NCI-H524 treated with DMSO at 0.1 percent for 48 hours (cell line): ENCODE measurements at places on chromosomes 2 and 18.

DNA sequence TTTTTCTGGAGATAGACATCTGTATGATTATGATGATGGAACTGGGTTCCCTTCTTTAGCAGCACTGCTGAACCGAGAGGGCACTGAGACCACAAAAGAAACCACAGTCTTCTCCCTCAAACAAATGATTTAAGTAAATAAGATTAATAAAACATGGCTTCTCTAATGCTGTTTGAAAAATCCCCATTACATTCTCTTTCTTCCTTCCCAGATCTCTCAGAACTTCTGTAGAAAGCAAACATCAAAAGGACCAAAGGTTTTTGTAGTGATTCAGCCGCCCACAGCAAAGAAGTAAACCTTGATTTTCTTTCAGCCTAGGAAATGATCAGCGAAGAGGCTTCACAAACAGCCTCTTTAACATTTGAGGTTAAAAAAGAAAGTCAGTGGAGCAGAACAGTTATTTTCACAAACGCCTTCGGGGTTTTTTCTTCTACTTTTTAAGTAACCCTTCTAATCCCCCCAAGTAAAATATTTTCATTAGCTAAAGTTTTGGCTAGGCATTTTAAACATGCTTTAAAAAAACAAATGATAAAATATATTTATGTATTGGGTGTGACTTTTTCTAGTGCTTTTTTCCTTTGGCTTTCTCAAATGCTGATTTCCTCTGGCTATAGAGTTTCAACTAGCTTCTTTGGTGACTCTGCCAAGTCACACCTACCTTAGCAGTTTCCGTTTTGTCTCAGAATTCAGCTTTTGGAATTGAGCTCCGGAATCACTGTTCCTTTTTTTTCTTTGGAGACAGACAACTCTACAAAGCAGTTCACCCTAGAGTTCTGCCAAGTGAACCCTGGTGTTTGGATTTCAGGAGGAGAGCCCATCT, 89.6 kb downstream of the UPP2 start:
- DNase-seq = no peak

DNA sequence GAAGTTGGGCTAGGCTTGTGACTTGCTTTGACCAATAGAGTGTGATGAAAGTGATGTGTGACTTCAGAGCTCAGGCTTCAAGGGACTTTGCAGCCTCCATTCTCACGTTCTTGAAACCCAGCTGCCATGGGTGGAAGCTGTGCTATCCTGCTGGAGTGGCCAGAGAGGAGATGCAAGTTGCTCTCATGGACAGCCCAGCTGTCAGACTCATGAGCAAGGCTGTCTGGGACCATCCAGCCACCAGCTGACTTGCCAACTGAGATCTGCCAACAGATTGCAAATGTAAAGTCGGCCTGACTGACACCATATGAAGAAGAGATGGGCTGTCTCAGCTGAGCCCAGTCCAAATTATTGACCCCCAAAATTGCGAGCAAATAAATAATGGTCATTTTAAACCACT, 226.4 kb upstream of the CXCR4 start:
- DNase-seq = no peak

DNA sequence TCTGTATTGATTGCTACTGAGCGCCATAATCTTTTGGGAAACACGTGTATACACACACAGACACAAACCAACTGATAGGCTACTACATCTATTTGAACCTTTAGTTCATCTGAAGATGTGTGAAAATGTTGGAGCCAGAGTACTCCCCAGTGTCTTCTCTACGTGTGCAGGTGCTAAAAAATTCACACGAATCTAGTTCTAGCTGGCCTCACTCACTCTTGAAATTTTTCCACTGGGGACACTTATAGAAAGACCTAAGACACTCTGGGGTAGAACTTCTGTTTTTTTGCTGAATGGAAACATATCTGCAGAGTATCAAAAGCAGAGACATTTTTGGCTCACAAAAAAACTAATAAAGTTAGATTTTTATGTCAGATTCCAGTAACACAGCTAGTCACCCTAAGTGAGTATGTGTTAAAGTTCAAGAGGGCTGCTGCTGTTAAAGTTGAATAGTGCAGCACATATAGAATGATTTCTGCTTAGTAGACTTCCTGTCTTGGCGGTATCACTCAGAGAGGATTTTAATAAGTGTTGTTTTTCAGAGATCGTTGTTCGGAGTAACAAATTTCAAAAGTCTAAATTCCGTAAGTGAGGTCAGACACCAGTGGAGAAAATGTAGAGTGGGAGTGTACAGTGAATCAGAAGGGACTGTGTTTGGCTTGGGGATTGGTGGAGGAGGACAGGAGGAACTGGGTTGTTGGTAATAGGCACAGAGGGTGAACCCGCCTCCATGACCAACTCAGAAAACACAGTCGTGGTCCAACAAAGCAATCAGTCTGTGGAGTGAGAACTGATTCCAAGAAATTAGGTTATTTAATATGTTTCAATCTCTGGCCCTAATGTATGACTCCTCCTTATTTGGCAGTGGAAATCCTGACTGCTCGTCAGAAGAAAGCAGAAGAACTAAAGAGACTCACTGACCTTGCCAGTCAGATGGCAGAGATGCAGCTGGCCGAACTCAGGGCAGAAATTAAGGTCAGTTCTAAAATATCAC, 43.1 kb downstream of the KCTD18 start:
- no peak for DNase-seq

DNA sequence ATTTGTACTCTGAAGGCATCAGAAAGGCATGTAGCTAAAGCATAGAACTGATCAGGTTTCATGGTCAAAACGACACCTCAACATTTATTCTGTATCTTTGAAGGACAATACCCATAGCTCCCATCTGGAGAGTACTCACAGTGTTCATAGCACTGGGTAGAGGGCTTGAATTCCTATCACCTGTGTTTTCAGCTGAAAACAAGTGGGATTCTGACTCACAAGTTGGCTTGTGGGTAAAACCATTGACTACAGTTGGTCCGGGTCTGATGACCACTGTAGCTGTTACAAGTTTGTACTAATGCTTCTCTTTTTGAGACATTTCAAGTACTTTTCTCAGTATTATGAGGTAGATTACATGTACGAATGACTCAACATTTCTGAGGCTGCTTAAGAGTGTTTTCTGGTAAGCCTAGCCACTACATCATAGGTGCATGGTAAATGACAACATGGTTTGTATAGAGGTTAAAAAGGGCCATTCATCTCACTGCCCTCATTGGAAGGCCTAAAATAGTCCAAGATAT, 68.6 kb upstream of the PELI1 start:
- DNase-seq = no peak

- no peak for DNase-seq
These were observed 11.1 kb downstream of the HADHB start for GRCh38 chr2:26255759-26256384.

GRCh38 chr2:112821682-112822081, 14.9 kb downstream of the IL1B start:
- DNase-seq = no peak

DNA sequence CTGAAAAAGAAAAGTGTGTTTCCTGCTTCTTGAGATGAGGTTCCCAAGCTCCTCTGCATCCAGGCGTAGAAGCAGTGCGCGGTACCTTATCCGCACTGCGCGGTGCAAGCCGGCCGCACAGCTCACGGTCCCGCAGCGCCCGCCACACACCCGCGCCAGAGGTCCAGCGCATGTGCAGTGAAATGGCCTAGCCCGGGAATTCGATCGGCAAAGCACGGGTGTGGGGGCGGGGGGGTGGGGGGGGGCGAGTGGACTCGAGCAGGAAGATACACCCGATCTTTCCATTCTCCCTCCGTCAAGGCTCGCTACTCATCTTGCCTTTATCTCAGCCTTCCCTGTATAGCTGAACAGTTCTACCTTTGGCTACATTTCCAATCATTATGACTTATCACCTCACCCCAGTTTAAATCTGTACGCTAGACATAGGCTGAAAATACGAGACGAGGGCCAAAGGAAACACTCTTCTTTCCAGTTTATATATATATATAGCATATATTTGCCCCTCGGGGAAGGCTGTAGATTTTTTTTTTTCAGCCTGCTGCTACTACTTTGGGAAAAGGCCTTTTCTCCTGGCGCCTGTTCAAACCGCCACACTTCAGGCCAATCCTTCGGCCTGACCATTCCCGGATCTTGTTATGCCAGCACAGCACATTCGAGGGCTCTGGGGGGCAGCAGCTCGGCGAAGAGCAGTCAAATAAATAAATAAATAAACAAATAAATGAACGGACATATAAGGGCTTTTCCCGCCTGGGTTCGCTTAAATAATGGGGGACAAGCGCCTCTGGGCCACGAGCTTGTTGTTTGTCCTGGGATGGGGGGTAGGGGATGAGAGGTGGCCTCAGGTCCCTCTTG, 10.4 kb downstream of the HOXD8 start:
- no peak for DNase-seq

DNA sequence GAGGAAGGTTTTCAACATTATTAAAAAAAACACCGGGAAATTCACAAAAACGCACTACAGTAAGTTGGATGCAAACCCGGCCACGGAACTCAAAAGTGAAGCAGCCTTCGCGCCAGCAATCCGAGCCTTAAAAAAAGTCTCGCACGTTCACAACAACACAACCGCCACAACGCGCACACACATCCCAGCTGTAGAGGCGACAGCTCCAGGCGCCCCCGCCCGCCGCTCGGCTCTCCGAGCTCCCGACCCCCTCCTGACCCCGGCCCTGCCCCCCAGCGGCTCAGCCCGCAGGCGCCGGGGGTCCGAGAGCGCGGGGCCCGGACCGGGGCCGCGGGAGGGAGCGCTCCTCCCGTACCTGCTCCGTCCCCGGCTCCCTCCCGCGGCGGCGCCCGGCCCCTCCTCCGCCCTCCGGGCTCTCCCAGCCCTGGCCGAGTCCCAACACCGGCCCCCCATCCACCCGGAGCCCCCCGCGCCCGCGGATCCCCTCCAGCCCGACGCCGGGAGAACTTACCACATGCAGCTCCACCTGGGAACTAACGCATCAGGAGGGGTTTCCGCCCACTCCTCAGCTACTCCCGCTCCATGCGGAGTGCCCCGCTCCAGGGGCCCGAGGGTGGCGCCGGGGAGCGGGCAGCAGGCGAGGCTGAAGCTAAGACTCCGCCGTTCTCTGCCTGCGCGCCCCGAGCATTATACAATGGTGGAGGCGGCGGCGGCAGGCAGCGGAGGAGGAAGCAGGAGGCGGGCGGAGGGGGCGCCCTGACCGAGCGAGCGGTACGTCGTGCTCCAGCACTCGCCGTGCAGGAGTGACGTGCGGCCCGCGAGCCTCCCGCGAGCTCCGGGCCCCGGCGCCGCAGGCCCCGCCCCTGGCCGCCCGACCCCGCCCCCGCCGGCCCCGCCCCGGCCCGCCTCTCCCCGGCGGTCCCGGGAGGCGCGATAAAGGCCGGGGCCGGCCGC, at the start of gene SERTAD2:
SERTAD2 (minus strand) TSS at position 805 of the 954 bp plus-strand sequence. CDS start 17,042 bp downstream, outside the sequence.
- no peak for DNase-seq

DNA sequence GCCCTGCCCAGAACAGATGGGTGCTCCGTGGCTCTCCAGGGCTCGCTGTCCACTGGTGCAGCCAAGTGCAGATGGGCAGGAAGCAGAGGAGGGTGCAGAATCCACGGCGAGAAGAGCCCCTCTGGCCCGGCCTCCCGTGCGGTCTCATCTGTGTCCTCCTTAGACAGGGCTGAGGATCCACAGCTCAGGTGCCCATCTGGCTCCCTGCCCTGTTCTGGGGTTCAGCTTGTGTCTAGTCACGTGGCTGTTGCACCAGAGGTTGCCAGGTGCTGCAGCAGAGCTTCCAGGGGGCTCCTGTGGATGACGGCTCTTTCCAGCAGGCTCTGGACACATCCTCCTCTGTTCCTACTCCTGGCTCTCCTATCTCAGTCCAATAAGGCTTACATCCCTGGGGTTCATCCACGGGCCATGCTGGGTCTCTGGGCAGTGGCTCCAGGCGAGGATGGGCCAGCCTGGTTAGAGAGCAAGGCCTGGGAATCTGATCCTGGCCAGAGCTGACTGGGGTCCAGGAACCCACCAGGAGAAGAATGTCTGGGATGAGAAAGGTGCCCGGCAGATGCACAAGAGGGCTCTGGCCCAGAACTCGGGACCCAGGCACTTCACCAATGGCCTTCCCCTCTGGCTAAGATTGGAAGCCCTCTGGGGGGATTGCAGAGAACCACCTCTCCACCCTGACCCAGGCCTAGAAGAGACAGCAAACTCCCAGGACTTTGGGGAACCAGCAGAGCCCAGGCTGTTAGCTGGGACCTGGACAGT, 116.3 kb upstream of the ID2 start:
- no peak for DNase-seq

GRCh38 chr2:43790147-43790546, 16.3 kb downstream of the DYNC2LI1 start:
- no peak for DNase-seq

DNA sequence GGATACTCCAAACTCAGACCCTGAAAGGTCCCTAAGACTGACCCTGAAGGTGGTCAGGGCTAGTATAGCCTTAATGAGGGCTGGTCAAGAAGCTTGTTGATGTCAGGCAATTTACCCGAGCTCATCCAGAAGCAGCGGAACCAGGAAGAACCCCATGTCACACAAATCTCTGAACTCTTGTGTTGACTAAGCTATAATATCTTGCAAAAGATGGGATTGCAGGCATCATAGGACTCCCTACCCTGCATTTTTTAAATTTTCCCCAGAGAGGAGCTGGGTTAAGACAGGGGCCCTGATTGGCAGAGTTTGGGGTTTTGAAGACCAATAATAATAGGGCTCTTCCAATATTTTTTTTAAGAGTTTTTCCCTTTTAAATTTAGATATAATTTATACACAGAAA, 2.0 kb upstream of the PLEKHB2 start:
- no peak for DNase-seq

DNA sequence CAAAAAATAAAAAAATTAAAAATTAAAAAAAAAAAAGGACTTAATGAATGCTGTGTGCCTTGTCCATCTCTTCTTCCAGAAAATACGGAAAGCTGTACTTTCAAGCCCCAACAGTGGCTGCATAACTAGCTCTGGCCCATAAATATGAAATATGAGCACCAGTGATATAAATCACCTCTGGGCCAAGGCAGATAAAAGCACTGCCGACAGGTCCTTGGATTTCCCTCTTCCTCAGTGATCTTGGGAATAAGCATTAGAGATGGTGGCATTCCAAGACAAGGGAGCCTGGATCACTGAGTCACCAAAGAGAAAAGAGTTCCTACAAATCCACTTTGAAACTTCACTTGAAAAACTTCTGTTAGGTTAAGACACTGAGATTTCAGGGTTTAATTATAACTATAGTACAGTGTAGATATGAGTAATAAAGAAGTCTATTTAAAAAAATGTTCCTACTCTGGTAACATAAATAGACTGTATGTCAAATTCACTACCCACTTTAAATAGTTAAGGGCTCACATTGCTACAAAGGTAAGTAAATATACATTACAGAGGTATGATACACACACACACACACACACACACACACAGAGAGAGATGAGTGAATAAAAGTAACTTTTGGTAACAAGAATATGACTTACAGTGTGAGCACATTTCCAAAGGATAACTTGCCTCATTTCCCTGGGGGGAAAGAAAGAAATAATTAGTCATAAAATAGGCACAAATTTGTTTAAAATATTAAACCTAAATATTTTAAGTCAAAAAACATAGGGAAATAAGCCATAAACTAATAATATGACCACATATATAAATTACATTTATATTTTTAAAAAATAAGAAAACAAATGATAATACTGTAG, 35.6 kb downstream of the PPP3R1 start:
- no peak for DNase-seq
